ENCODE measurements at places on chromosomes 7 and 10.

GRCh38 chr7:24630596-24630995, 57.3 kb downstream of the PALS2 start:
- DNase-seq = no peak

DNA sequence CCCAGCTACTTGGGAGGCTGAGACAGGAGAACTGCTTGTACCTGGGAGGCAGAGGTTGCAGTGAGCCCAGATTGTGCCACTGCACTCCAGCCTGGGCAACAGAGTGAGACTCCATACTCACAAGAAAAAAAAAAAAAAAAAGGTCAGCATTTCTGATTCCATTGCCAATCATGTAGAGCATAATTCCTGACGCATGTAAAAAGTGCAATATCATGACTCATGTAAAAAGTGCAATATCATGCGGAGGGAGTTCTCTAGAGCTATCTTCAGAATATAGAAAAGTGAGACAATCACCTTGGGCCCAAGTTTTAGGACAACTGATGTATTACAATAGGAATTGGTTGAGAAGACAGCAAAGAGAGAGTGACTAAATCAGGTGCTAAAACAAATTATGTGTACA, 85.8 kb downstream of the SEMA3A start:
- DNase-seq = no peak

- DNase-seq = no peak
Measured at GRCh38 chr10:114940735-114941134, 2.7 kb downstream of the TRUB1 start.

DNA sequence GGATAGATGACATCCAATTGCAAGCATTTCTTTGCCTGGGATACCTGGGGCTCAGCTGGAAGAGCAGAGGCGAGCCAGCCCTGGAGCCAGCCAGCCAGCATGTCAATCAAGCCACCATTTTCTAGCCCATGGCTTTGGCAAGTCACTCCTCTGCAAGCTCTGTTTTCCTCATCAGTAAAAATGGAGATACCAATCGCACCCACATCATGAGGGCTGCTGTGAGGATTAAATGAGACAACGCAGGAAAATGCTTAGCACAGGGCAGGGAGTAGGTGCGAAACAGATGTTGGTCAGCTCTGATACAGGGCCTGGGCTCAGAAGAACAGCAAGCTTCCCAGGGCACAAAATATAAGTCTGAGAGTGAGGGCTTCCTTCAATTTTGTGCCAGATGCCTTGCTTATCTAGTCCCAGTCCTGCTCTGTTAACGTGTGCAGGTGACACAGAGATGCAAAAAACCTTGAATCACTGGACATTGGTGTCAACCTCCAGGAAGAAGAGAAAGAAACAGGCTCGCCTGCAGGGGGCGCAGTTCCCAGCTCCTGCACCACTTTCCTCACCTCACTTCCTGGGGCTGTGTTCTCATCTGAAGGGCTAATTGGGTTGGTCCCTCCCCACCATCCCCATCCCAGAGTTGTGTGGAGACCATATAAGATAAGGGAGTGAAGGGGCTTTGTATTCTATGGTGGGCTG, 72.8 kb upstream of the CACUL1 start:
- no peak for DNase-seq

GRCh38 chr7:47982610-47983009, 3.2 kb upstream of the HUS1 start:
- no peak for DNase-seq

DNA sequence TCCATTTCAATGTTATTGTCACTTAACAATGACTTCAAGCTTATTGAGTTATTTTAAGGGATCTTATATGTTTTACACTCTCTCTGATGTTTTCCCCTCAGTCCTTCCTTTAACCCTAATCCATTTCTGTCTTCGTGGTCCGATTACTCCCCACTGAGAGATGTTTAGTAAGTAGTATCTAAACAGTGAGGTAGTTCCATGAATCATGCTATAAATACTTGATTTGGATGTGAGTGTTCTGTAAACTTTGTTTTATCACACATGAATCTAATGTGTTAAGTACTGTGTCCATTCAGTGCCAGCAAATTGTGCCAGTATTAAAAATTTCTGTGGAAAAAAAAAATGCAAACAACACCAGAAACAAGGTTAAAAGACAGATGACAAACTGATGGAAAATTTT, 18.6 kb downstream of the RPP30 start:
- no peak for DNase-seq

DNA sequence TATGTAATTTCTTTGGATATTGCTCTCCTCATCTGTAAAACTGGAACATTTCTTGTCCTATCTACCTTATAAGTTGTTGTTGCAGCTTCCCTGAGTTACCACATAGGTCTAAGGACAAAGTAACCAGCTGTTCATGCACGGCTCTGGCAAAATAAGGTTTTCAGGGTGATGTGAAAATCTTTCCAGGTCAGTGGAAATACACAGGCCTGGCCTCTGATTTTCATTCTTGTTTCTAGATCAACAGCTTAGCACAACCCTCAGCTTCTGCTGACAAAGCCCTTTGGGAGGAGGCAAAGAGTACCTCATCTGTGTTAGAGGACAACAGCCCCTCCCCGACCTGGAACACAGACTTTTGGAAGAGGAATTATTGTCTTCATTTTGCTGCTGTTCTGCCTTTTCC, 117.5 kb upstream of the AGK start:
- no peak for DNase-seq

DNA sequence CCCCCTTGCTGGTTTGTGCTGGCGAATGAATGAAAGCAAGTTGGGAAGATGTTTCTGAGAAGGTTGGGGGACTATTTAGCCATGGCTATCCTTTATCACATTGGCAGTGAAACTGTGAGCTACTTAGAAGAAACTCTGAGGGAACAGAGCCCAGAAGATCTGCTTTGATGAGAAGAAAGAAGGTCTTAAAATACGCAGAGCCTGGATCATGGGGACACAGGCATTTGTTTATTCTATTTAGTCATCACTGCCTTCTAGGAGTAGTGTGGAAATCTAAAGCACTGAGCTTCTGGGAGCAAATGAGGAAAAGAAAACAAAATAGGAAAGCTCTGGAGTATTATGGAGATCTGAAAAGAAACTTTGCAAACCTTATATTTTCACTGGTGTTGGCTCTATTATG, 28.5 kb downstream of the CPED1 start:
- DNase-seq = no peak

DNA sequence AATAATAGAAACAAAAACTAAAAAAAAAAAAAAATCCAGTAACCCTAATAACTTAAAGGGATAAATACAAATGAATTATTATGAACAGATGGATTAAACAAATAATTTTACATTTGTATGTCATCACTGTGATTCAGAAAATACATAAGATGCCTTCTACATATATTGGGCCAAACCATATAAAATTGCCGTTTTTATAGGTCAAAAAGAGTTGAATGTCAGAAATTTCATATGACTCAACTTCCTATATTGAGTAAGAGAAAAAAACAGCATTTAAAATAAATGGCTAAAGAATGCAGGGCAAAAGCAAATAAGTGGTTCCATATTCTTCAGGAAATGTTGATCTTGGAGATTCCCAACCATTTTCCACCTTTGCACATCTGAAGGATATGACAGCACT, 9.4 kb downstream of the SLC35B4 start:
- DNase-seq = no peak

DNA sequence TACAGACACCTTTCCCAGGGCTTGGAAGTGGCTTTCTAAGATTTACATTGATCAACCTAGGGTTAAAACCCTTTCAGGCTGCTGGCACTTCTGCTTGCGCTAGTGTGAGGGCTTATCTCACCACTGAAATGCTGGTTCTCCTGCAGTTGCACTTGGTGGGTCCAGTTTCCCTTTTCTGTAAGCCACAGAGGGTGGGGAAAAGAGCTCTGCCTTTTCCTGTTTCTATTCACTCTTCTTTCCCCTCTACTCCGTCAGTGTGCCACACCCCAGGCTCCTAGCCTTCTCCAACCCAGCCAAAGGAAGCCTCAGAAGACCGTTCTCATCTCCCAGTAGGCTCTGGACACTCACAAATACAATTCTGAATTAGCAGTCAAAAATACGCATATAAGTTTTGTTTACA, 19.0 kb upstream of the CAPZA2 start:
- DNase-seq = no peak

GRCh38 chr10:813286-813685, 118.2 kb downstream of the LARP4B start:
- DNase-seq = no peak

GRCh38 chr10:17290226-17290625, 62.2 kb downstream of the VIM start:
- no peak for DNase-seq

DNA sequence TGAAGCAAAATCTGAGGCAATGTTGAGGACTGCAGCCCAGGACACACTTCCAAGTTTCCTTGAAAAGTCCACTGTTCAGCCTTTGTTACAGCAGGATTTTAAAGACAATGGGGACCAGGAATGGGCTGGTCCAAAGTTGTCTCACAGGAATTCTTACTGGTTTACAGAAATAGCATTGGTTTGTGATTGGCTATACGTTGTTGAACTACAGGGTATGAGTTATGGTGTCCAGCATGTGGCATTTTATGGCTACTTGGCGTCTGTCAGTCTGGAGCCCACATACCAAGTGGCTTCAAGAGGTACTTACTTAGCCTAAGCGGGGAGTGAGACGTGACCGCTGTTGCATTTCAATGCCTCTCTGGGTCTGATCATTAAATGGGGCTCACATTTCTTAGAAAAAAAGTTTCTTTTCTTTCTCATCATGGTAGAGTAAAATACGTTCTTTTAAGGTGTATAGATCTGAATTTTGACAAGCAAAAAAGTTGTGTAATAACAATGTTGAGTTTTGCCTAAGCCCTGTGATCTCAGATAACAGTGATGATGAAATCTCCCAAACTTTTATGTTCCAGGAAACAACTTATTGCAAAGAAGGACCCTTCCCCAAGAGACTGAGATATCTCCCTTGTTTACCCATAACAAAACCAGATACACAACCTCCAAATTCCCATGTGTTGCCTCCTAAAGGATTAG, 100.0 kb upstream of the TRIM24 start:
- no peak for DNase-seq

GRCh38 chr10:34698979-34699378, 116.1 kb downstream of the PARD3 start:
- DNase-seq = no peak

GRCh38 chr7:137625197-137625596, 221.6 kb downstream of the DGKI start:
- no peak for DNase-seq

- DNase-seq = no peak
Measured at GRCh38 chr7:132145466-132145865, 430.8 kb downstream of the PLXNA4 start.

DNA sequence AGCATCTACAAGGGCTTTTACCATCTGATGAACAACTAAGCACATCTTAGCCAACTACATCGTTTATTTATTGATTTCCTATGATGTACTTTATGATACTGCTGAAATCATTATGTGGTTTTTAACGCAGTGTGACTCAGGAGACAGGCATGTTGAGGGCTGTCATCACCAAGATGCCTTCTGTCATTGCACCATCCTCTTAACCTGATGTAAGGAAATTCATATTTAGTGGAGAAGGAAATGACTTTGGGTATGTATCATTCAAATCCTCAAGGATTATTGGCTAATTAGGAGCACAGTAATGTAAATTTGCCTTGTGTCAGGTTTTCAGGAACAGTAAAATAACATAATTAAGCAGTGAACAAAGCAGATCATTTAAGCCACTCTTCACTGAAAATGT, 138.5 kb upstream of the MGMT start:
- no peak for DNase-seq

- DNase-seq = no peak
Measured at GRCh38 chr10:13291821-13292773, 7.8 kb downstream of the PHYH start.

DNA sequence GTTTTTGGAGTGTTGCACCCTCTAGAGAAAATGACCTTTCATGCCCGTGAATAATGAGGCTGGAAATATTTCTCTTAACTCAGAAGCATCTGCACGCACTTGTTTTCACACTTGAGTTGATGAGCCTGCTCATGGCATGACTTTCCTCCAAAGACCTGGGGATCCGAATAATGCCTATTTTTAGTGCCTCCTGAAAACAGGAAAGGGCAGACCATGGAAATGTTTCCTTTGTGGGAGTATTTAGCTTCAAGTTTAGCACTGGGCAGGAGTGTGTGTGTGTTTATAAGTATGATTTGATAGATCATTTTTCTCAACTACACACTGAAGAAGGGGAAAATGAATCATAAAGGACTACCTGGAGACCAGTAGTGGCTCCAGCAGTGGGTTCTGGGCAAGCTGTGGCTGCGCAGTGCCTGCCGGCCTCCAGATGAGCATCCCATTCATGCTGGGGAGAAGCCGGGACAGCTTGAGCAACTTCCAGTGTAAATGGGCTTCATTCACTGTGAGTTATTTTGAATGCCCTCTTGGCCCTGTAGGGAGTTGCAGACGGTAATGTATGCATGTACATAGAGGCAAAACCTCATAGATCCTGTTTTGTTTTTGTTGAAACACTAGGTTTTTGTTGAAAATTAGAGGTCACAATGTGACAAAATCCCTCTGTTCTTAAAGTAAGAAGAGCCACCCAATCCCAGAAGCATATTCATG, 117.8 kb upstream of the INSYN2A start:
- DNase-seq = no peak

DNA sequence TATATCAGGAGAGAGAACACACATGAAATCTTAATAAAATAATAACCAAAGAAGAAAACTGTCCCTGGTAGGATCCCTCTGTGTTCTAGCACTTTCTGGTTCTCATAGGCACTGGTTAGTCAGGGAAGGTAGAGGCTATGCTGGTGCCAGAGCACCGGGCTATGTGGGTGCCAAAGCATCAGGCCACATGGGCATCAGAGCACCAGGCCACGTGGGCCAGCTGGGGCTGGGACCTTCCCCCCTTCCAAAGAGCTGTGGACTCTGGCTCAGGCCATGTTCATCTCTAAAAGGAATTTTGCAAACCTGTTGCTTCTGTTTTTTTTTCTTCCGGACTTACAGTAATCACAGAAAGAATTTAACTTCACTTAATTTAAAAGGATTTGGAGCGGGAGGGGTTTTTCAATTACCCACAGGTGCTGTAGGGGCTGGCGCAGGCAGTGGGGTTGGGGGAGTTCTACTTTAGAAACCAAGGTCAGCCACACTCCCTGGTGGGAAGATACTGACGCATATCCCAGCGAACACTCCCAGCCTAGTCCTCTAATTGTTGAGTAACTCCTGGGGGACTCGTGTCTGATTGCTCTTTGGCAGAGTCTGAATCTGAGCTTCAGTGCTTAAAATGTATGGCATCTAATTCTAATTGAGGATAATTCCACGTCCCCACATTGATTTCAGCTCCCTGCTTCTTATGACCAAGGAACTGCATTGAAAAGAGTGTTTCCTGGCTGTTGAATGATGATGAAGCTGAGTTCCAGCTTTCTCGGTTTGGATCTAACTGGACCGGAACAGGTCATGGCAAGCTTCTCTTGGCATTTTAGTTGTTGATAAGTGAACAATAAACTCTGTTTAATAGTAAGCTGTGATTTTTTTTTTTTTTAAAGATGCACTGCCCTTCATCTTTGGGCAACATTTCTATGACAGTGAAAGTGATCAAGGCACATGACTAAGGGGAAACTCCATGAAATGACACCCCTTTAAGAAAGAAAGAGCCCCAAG, 110.7 kb upstream of the FZD8 start:
- DNase-seq = no peak

GRCh38 chr10:2953495-2953894, 113.9 kb upstream of the PFKP start:
- DNase-seq = no peak

- DNase-seq = no peak
Measured at GRCh38 chr7:127390186-127390816, 2.2 kb downstream of the ZNF800 start.

All from activated T-cell treated with anti-CD3 and anti-CD28 coated beads for 4 hours (primary cell).